NCI-H1694 (cell line): ENCODE measurements at places on chromosomes 3 and 15.

GRCh38 chr15:49645941-49646340 lies 25.1 kb downstream of the DTWD1 start:
- no peak for DNase-seq

GRCh38 chr3:197960694-197961581 lies 921 bp downstream of the LMLN start:
- DNase-seq = no peak

DNA sequence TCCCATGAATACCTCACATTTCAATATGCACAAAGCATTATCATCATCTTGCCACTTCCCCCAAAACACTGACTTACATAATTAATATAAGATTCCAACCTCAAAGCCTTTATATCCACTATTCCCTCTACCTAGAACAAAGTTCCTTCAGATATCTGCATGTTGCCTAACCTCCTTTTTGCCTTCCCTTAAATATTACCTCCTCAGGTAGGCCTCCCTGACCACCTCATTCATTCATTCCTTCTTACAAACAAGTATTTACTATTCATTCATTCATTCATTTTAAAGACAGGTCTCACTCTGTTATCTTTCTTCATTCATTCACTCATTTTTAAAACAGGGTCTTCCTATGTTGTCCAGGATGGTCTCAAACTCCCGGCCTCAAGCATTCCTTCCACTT lies 18.6 kb downstream of the DYNC1LI1 start:
- no peak for DNase-seq

GRCh38 chr3:159123877-159124276 lies 322.0 kb downstream of the MFSD1 start:
- no peak for DNase-seq

DNA sequence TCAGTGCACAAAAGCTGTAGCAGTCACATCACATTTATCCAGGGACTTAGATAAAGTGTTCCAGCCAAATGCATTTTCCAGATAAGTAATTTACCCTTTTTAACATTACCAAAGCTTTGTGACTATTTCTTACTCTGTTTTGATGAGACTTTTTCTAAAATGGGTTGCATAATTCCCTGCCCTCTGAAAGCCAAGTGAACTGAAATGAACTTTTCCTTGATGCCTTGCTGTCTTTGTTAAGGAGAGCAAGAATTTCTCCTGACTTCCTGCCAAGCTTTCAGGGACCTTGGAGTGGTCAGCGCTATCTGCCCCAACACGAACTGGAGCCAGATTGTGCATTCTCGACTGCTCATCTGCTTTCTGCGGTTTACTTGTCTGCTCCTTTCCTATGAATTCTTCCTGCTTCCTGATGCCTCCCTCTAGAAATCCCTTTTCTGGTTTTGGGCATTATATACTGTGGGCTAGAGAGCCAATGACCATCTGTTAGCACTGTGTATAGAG lies 34.8 kb downstream of the EIF4E3 start:
- DNase-seq = no peak

DNA sequence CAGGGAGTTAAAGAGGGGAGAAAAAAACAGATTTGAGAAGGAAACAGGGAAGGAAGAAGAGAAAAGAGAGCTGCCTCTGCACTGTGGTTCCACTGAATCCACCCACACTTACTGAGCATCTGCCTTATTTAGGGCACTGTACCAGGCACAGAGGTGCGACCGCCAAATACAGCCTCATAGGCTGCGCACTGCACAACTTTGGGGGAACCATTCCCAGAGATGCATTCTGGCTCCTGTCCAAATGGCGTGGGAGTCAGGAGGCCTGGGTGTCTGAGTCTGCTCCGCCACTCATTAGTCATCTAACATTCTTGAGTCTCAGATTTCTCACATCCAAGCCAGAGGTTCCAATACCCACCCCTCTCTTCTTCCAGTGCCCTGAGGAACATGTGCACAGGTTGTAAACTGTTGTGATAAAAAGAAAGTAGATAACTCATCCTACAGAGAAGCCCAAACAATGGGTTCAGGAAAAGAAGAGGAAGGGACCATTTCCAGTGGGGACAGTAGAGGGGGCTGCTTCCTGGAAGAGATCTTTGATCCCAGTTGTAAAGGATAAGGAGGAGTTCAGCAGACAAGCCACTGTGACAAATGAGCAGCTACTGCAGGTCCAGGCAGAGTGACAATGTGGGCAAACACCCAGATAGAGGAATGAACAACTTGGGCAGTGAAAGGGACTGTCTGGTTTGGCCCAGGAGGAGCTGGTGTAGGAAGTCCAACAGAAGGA lies 254.6 kb downstream of the UACA start:
- no peak for DNase-seq

GRCh38 chr3:118970819-118971218 lies 63.8 kb downstream of the IGSF11 start:
- DNase-seq = peak; percentile 59

- no peak for DNase-seq
Measured at GRCh38 chr15:57333487-57333886, 42.8 kb upstream of the CGNL1 start.

DNA sequence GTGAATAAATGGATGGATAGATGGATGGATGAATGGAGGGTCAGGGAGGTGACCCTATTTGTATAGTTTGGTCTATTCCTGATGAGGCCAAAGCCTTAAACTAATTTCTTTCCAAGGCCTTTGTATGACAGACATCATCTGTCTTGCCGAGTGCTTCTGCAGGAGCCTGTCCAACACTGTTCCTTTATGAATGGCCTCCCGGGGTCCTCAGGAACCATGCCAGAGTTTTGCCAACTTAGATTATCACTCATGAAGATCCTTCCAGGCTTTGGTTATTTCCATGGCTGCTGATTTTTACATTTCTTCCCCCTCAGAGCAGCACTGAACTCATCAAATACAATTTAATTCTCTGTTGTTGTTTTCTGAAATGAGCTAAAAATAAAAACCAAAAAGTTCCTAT lies 133.0 kb upstream of the SOX2 start:
- no peak for DNase-seq

DNA sequence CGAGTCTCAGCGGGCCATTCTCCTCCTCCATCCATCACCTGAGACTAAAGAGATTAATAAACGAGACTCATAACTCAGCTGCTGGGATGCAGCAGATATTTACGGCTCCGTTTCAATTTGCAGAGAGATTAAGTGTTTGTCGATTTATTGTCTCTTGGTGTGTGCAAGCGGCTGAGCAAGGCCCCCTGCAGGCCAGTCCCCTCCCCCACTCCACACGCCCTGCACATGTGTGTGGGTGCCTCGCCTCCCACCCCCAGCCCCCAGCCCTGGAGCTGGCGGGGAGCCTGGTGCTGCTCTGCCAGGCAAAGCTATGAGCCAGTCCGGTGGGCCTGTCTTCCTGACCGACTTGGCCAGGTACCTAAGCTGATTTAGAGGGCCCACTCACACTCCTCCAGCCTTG lies 63.0 kb downstream of the CYP11A1 start:
- DNase-seq = no peak
